ENCODE measurements at places on chromosomes 11 and 22.

- DNase-seq = no peak
- H3K27ac ChIP-seq = no peak overlapping the region
- H3K27me3 ChIP-seq = peaks cover 40% of the 10 kb centered on the region
- no peaks in the 10 kb centered on the region for H3K36me3 ChIP-seq
- H3K4me3 ChIP-seq = no peak overlapping the region
Measured at GRCh38 chr22:32802237-32802765, 796 bp downstream of the TIMP3 start.

DNA sequence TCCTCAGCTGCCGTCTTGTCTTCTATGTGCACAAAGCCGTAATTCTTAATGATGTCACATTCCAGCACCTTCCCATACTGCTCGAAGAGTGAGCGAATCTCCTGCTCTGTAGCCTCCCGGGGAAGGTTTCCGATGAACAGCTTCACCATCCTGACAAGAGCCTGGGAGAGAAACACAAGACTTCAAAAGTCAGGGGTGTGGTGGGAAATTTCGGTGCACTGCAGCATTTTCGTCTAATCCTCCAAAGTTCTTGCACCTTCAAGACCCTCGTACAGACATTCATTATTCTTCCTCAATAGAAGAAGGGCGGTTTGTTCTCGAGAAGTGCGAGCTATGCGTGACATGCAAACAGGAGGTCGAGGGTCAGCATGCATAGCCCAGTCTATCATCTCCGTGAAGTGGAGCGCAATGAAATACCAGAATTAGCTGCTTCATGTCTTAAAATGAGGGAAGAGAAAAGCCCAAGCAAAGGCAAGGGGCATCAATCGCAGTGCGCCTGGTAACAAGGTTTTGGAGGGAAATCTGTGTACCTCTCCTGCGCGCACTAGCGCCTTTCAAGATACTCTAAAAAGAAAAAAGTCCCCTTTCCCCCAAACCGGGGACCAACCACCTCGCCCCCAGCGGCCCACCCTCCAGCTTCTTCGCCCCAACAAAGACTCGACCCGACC lies 622 bp downstream of the RBM4B start:
- peak overlapping the region; percentile 85 for H3K4me3 ChIP-seq
- peak overlapping the region; percentile 97 for H3K27ac ChIP-seq
- no peaks in the 10 kb centered on the region for H3K27me3 ChIP-seq
- DNase-seq = no peak

DNA sequence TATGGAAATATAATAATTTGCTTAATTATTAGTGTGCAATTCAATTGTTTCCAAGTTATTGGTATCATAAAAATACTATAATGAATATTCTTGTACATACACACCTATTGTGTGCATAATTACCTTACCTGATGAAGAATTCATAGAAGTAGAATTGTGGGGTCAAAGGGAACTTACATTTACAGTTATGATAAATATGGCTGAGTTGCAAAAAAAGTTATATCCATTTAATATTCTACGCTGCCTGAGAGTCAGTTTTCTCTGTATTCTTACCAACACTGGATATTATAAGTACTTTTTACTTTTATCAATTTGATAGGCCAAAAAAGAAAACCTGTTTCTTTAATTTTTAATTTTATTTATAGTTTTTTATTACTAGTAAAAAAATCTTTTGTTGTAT lies 2.1 kb upstream of the PSMA1 start:
- peaks cover 22% of the 10 kb centered on the region for H3K4me1 ChIP-seq
- H3K27ac ChIP-seq = no peak overlapping the region
- H3K27me3 ChIP-seq = no peaks in the 10 kb centered on the region
- H3K36me3 ChIP-seq = peaks cover 34% of the 10 kb centered on the region

DNA sequence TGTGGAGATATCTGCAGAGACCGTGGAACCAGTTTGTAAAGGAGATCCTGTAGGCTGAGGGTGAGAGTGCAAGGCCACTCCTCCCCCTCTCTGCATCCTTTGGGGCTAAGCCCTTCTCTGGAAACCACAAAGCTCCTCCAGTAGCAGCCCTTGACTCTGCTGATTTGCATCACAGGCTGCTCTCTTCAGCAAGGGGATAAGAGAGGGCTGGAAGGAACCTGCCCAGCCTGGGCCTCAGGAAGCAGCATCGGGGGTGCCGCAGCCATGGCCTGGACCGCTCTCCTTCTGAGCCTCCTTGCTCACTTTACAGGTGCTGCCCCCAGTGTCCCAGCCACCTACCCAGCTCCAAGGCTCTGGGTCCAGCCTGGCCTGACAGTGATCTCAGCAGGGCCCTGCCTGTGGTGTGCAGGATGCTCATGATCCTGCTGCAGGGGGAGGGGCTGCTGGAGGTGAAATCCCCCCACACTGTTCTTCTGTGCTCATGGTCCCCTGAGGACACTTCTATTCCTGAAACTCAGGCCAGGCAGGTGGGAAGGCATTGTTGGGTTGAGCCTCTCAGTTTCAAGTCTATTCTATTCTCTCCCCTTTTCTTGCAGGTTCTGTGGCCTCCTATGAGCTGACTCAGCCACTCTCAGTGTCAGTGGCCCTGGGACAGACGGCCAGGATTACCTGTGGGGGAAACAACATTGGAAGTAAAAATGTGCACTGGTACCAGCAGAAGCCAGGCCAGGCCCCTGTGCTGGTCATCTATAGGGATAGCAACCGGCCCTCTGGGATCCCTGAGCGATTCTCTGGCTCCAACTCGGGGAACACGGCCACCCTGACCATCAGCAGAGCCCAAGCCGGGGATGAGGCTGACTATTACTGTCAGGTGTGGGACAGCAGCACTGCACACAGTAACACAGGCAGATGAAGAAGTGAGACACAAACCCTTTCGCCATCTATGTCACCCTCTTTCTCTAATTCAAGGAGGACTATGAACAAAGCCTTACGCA lies 68.5 kb upstream of the IGLL5 start:
- H3K27ac ChIP-seq = peak overlapping the region; percentile 96
- H3K4me1 ChIP-seq = peaks cover 87% of the 10 kb centered on the region
- no peaks in the 10 kb centered on the region for H3K27me3 ChIP-seq
- H3K36me3 ChIP-seq = peaks cover 5% of the 10 kb centered on the region

- H3K36me3 ChIP-seq = no peaks in the 10 kb centered on the region
- H3K4me3 ChIP-seq = no peak overlapping the region
- no peaks in the 10 kb centered on the region for H3K4me1 ChIP-seq
- no peaks in the 10 kb centered on the region for H3K27me3 ChIP-seq
Measured at GRCh38 chr11:100925935-100926334, 203.7 kb downstream of the PGR start.

GRCh38 chr11:22671751-22672150 lies 5.3 kb downstream of the GAS2 start:
- DNase-seq = no peak
- no peaks in the 10 kb centered on the region for H3K36me3 ChIP-seq
- H3K4me3 ChIP-seq = no peak overlapping the region
- no peak overlapping the region for H3K27ac ChIP-seq

DNA sequence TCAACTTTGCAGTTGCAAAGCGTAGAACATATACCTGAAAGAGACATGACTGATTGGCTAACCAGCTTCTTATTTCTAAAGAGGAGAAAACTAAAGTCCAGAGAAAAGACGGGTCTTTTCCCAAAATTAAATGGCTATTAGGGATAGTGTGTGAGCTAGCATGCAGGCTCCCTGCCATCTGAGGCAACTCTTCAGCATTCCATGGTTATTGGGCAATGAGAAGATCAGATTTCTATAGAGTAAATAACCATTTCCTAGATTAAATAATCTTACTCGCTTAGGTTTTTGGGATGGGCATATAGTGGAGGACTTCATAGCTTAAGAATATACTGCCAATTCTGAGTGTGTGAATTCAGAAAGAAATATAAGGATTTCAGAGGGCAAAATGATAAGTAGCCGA lies 95.0 kb downstream of the PDHX start:
- peaks cover 9% of the 10 kb centered on the region for H3K27me3 ChIP-seq
- H3K4me3 ChIP-seq = no peak overlapping the region
- no peak for DNase-seq

- H3K27me3 ChIP-seq = no peaks in the 10 kb centered on the region
- peaks cover 31% of the 10 kb centered on the region for H3K36me3 ChIP-seq
- no peak overlapping the region for H3K27ac ChIP-seq
- no peak overlapping the region for H3K4me3 ChIP-seq
- DNase-seq = no peak
Measured at GRCh38 chr11:117249571-117249970, 17.1 kb downstream of the RNF214 start.

GRCh38 chr22:39178206-39179111 lies 26.0 kb upstream of the CBX7 start:
- no peak for DNase-seq
- H3K36me3 ChIP-seq = no peaks in the 10 kb centered on the region
- peak overlapping the region; percentile 50 for H3K27ac ChIP-seq
- no peak overlapping the region for H3K4me3 ChIP-seq
- H3K4me1 ChIP-seq = peaks cover 41% of the 10 kb centered on the region
- H3K27me3 ChIP-seq = peaks cover 19% of the 10 kb centered on the region

- DNase-seq = no peak
- peaks cover 54% of the 10 kb centered on the region for H3K36me3 ChIP-seq
- no peak overlapping the region for H3K27ac ChIP-seq
- H3K27me3 ChIP-seq = no peaks in the 10 kb centered on the region
- H3K4me3 ChIP-seq = no peak overlapping the region
Measured at GRCh38 chr22:23800297-23801237, 13.8 kb downstream of the SMARCB1 start.

DNA sequence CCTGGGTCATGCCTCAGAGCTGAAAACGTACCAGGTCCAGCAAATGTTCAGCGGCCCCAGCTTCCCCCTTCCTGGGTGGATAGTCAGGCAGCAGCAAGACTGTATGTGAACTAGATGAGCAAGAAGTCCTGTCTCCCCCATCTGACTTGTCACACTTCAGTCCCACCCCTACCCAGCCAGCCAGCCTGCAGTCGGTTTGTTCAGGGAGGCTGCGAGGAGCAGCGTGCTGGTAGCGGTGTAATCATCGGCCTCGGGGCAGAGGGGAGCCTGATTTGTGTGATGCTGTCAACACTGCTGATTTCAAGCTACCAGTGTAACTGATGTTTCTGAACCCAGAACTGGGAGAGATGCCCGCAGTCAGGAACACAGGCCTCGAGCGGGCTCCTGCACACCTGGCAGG lies 9.6 kb downstream of the TMEM258 start:
- no peak overlapping the region for H3K27ac ChIP-seq
- DNase-seq = no peak
- H3K27me3 ChIP-seq = peaks cover 4% of the 10 kb centered on the region
- H3K4me3 ChIP-seq = no peak overlapping the region
- H3K4me1 ChIP-seq = peaks cover 2% of the 10 kb centered on the region
- peaks cover 15% of the 10 kb centered on the region for H3K36me3 ChIP-seq

DNA sequence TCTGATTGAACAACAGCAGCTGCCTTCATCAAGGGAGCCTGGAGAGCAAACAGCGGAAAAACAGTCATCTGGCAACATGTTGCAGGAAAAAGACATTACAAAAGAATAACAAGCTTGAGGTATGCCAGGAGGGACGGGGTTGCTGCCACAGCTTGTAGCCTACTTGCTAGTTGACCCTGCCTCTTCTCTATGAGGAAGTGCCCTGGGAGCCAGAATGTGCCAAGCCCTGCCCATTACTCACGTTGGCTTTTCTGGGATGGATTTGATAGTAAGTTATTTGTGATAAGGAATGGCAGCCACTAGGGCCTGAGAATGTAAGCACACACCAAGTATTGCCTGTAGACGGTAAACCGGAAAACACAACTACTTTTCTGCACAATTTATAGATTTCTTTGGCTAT lies 113.5 kb upstream of the KIRREL3 start:
- no peak for DNase-seq
- H3K27ac ChIP-seq = no peak overlapping the region
- no peaks in the 10 kb centered on the region for H3K4me1 ChIP-seq
- H3K27me3 ChIP-seq = no peaks in the 10 kb centered on the region
- H3K4me3 ChIP-seq = no peak overlapping the region

DNA sequence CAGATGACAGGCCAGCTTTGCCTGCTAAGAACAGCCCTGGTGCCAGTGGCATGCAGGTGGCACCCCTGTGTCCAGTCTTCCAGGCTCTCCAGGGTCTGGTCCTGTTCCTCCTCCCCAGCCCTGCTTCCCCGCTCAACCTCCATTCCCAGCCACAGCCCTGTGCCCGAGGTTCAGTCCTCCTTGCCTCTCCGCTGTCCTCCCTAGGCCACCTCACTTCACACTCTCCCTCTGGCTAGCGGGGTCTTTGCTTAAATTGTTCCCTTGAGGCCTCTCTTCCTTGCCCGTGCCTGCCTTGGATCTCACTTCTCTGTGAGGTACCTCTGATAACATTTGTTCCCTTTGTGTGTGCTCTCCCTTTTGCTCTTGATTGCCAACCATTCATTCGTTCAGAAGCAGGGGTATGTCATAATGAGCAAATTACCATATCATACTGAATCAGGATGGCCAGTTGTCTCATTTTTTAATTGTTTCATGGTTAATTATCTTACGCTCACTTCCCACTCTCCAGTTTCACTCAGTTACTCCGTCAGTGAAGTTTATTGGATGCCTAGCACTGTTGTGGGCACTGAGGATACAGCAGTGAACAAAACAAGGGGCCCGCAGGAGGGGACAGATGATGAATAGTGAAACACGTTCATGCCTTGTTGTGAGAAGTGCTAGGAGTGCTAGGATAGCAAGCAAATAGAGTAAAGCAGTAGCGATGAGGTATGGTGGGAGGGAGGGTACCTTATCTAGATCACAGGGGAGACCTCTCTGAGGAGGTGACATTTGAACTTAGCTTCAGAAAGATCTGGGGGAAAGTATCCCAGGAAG lies 7.4 kb downstream of the BMAL1 start:
- H3K4me3 ChIP-seq = no peak overlapping the region
- no peaks in the 10 kb centered on the region for H3K27me3 ChIP-seq
- peaks cover 85% of the 10 kb centered on the region for H3K4me1 ChIP-seq
- no peak overlapping the region for H3K27ac ChIP-seq
- peaks cover 29% of the 10 kb centered on the region for H3K36me3 ChIP-seq

DNA sequence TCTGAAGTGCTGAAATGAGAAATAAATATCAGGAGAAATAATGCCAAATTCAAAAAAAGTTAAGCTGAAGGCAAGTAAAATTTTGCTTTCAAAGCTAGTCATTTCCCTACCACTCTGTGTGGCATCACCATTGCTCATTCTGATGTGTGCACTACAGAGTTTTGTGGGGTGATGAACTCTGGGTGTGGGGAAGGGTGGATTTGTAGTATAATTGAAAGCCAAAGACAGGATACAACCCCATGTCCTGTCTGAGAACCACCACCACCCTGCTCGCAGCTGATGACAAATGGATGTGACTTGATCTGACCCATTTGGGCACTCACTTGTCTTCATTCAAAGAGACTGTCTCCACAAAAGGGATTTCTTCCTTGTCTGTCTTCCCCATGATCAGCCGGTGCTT lies 19.3 kb upstream of the TMEM9B start:
- no peak for DNase-seq
- H3K4me1 ChIP-seq = peaks cover 19% of the 10 kb centered on the region
- no peaks in the 10 kb centered on the region for H3K36me3 ChIP-seq
- H3K27me3 ChIP-seq = no peaks in the 10 kb centered on the region
- no peak overlapping the region for H3K27ac ChIP-seq
- no peak overlapping the region for H3K4me3 ChIP-seq

DNA sequence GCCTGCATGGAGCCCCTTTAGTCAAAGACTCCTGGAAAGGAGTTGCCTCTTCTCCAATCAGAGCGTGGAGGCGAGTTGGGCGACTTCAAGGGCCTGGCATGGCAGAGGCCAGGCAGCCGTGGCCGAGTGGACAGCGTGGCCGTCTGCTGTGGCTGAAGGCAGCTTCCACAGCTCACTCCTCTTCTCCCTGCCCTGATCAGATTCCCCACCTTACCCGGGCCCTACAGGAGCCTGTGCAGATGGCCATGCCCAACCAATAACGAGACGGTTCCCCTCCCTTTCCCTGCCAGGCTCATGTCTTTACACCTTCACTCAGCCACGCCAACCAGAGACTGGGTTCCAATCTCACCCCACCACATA lies 20.0 kb upstream of the SLC22A12 start:
- H3K27ac ChIP-seq = no peak overlapping the region
- H3K27me3 ChIP-seq = peaks cover 12% of the 10 kb centered on the region
- no peak overlapping the region for H3K4me3 ChIP-seq
- H3K4me1 ChIP-seq = peaks cover 5% of the 10 kb centered on the region
- no peaks in the 10 kb centered on the region for H3K36me3 ChIP-seq
